ENCODE measurements at places on chromosomes 3 and 15.
A peak's percentile ranks its signal among the peaks of the same experiment; 100 is the strongest.

GRCh38 chr3:128315313-128315712, 151.4 kb downstream of the DNAJB8 start:
- no peak for DNase-seq

GRCh38 chr3:46693892-46694226, 380 bp upstream of the ALS2CL start:
- peak; percentile 29 for DNase-seq

DNA sequence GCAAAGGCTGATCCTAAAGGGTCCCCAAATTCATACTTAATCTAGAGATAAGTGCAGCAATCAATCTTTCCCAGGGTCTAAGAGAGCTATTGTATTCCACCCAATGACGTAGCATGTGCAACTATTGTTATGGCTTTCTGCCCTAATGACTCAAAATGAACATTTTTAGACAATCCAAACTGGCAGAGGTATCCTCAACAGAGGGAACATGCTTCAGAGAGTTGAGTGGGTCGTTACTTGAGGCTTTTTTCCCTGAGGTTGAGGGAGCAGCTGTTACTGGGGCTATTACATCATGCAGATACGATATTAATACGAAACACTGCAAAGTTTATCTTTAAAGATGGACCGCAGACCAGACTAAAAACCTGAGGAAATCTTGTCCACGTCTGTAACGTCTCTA, 278.3 kb upstream of the WNT5A start:
- DNase-seq: no peak

DNA sequence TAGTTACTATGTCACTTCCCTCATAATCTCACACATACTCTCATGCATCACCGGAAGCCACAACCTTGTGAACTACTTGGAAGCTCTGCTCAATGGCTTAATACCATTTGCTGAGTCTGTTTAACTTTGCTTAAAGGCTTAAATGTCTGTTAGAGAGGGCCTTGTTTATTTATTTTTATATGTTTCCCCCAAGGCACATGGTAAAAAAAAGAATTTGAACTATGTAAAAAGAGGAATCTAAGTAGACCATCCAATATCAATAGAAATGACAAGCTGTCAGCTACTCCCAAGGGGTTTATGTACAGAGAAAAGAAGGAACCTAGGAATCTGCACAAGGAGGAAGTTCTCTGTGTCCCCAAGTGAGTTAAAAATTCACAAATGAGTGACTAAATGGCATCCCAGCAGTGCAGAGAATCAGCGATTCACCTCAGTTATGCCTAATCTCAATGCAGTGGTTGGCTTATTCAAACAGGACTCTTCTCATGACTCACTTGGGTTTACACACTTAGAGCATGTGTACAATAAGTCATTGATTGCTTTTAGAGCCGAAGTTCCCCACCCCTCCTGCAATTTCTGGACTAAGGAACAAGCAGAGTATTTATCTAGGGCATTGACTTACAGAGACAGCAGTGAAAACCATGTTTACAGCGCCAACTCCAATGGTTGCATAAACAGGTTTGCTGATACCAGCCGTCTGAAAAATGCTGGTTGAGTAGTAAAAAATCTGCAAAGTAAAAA, 24.4 kb downstream of the SLC2A2 start:
- peak; percentile 36 for DNase-seq

DNA sequence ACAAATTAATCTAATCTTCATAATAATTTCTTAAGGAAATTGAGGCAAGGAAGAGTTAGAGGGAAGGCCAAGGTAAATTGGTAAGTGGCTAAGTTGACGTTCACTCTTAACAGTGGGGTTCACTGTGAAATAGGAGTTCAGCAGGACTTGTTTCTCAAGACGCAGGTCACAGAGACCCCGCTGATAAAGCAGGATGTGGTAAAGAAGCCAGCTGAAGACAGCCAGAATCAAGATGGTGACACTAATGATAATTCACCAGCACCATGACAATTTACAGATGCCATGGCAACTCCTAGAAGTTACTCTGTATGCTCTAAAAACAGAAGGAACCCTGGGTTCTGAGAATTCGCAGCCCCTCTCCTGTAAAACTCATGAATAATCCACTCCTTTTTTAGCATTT, 100.1 kb upstream of the CTDSPL start:
- DNase-seq: no peak

DNA sequence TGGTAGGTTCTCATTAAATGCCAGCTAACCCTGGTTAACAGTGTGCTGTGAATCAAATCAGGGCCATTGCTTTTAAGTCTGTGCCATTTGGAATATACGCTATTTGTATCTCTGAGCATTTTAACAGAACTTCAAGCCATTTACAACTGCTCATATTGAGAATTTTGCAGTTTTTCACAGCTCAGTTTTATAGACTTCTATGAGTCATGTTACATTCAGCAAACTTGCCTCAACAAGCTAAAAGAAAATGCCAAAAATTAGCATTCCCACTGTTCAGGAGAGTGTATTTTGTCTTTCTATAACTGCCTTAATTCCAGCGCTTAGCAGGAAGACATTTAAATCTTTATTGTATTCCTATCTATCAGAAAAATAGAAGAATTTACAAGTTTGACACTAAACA, 196.4 kb downstream of the GBE1 start:
- DNase-seq: no peak

GRCh38 chr3:181555681-181556080, 156.0 kb upstream of the SOX2 start:
- DNase-seq: no peak

DNA sequence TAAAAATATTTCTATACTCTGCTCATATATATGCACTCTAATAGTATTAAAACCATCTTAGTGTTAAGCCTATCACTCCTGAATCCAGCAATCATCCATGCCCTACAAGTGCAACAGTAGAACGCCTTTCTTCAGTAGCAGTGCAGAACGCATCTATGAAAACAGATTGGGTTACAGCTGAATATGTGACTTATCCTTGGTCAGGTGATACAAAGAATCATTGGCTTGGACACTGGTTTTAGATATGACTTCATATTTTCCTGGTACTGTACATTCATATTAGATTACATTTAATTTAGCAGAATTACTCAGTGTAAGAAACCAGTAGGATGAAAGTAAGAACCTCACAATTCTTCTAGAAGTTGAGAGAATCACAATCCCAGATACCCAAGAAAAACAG, 43.3 kb downstream of the ZNF106 start:
- DNase-seq: no peak

DNA sequence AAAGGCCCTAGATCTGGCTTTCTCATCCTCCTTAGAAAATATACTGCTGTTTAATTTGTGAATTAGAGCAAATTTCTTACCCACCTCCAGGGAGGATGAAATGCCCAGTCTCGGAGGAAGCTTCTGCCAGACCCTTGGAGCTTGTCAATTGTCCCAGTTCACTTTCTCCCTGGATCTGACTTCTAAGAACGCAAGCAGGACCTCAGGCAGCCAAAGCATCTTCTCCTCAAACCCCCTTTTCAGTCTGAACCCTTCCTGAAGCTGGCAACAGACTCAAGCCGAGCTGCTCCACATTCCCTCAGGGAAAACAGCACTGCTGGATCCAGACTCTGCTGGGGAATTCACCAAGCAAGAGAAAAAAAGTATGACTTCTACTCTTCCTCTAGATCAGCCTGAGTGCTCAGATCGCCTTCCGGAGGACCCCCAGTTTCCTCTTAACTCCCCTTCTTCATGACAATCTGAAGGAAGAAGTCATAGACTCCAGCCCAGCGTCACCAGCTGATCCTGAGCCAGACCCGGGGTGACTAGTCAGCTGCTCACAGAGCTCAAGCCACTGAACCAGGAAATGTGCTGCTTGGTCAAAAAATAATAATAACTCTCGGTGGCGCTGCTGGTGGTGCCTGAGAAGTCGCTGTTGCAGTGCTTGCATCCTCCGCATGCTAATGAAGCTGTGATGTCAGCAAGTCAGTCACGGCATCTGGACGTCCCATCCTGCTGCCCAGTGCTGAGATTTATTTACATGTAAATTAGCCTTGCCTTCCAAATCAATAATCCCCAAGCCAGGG, at the start of gene PRICKLE2:
PRICKLE2 (minus strand) TSS at position 641 of the 785 bp plus-strand sequence. CDS start 26,539 bp downstream, outside the sequence.
- peak; percentile 46 for DNase-seq

DNA sequence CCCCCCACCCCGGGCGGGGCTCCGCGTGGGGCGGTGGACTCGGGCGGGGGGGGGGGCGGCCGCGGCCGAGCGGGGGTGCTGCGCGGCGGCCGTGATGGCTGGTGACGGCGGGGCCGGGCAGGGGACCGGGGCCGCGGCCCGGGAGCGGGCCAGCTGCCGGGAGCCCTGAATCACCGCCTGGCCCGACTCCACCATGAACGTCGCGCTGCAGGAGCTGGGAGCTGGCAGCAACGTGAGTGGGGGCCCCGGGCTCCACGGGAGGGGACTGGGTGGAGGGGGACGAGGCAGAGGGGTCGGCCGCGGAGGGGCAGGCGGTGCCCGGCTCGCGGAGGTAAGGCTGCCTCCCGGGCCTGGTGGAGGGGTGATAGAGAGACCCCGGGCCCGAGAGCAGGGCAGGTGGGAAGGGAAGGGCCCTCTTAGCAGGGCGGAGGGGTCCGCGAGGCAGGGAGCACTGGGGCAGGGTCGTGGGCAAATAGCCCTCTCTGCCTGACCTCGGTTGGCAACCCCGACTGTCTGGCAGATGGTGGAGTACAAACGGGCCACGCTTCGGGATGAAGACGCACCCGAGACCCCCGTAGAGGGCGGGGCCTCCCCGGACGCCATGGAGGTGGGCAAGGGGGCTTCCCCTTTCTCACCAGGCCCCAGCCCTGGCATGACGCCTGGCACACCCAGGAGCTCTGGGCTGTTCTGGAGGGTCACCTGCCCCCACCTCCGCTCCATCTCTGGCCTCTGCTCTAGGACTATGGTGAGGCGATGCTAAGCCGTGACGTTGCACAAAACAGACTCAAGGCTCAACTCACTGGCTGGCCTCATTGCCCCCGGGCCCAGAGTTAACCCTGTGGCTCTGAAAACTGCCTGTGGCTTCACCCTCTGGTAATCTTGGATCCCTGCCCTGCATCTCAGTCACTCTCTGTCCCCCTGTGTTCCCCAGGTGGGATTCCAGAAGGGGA, at the start of gene ECE2:
ECE2 (plus strand) TSS at position 62 of the 950 bp plus-strand sequence; CDS start at position 194, 132 bp downstream.
- no peak for DNase-seq

GRCh38 chr15:98151096-98151495, 190.6 kb downstream of the ARRDC4 start:
- no peak for DNase-seq

DNA sequence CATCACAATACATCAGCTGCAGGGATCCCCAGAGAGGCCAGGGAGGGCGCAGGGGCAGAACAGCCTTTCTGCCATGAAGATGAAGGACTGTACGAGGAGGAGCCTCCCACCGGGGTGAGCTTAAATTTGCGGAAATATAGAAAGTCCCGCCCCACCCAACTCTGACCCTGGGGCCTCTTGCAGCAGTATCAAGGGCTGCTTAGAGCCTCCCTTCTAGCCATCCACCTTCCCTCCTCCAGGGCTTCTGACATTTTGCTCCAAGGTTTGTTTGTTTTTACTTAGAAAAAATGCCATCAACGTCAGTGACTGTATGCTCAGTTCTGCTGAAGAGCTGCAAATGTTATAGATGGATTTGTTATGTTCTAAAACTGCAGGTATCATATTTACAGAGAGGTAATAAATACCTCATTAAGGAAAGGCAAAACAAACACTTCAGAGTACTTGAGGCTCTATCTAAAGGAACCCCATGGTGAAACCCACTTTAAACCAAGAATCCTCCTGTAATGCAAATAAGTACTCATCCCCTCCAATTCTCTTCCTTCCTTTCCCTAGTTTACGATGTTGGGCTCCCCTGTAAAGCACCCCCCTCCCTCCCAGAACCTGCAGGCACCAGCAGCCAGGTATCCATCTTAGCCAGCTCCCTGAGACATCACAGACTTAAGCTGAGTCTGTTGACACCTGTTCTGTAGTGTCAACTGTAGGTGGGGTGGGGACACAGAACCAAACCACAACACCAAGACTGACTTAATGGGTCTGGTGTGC, 30.5 kb downstream of the RFTN1 start:
- no peak for DNase-seq

- peak; percentile 29 for DNase-seq
Observed at GRCh38 chr3:160885791-160886286, 129.8 kb downstream of the PPM1L start.

GRCh38 chr3:14210843-14211594, 32.4 kb downstream of the LSM3 start:
- DNase-seq: peak; percentile 73

GRCh38 chr3:108183181-108183580, 39.0 kb downstream of the IFT57 start:
- DNase-seq: peak; percentile 14

- peak; percentile 11 for DNase-seq
Observed at GRCh38 chr3:195613468-195614069, 29.8 kb upstream of the APOD start.

DNA sequence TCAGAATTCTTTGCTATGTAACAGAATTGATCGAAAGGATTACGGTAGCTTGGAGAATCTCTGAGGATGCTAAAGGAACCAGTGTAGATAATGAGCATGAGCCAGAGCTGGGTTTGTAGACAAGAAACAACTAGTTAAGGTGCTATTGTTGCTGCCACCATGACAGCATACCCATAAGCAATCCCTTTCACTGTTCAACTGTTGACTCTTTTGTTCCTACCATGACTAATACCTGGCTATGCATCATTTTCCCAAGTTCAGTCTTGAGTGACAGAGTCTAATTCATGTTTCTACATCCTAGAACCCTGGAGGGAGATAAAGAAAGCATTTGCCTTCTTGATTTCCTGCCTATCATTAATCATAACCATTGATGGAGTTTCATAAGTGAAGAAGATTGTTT, 600.3 kb downstream of the OTOL1 start:
- DNase-seq: peak; percentile 35

GRCh38 chr15:89395996-89396395, 61.4 kb upstream of the POLG start:
- peak; percentile 49 for DNase-seq

- DNase-seq: peak; percentile 12
Observed at GRCh38 chr3:195907934-195908693, at the start of gene TNK2. Gene TNK2, minus strand, starts transcription at chr3:195908551. Its CDS starts 19,963 bp downstream, at chr3:195888588.

DNA sequence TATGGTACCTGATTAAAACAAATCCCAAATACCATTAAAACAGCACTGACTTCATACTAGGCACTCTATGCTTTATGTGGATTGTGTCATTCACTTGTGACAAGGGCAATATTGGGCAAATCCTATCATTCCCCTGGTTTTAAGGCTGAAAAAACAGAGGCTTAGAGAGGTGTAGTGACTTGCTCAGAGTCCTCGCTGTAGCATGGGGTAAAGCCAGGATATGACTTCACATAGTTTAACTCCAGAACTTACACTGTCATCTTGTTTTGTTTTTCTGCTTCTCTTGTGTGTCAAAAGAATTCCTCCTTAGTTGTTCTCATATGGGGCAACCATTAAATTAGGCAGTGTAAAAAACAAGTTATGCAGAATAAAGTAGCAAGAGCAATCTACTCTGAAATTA, 40.3 kb upstream of the ICE2 start:
- DNase-seq: no peak

GRCh38 chr3:148950806-148951205, 40.5 kb upstream of the GYG1 start:
- peak; percentile 53 for DNase-seq

DNA sequence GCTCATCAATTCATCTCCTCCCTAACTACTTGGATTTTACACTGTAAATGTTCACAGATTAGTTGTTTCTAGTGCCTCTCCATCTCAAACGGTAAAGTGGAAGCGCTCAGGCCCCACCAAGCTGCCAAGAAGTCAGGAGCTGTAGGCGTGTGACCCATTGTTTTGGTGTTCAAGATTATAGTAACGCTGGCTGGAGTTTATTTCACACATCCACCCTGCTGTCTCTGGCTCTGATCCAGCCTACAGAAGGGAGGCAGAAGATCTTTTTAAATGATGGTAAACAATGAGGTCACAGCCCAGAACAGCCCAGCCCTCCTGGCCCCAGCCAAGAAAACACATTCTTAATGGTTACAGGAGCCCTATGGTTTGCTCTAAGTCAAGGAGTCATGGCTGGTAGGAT, 25.7 kb upstream of the GALNT15 start:
- DNase-seq: peak; percentile 97
